ENCODE measurements at places on chromosomes 4 and X. TPM values are rescaled to one million over a fixed set of nuclear protein-coding genes. Genes with fewer than 3 reads are reported as not detected.

GRCh38 chr4:41178372-41179370 is 35.7 kb downstream of the APBB2 start:
- no peaks in the 10 kb centered on the region for H3K4me1 ChIP-seq
- peaks cover 3% of the 10 kb centered on the region for H3K27me3 ChIP-seq
- H3K27ac ChIP-seq: no peak overlapping the region
- H3K36me3 ChIP-seq: no peaks in the 10 kb centered on the region
- DNase-seq: no peak

GRCh38 chrX:78123190-78123589 is 16.3 kb downstream of the TAF9B start:
- H3K36me3 ChIP-seq: peaks cover 55% of the 10 kb centered on the region
- no peak for DNase-seq
- no peaks in the 10 kb centered on the region for H3K27me3 ChIP-seq
- peak overlapping the region; percentile 78 for H3K27ac ChIP-seq
- H3K4me3 ChIP-seq: no peak overlapping the region

GRCh38 chr4:27111627-27112026 is 251.0 kb downstream of the STIM2 start:
- no peak overlapping the region for H3K4me3 ChIP-seq
- DNase-seq: no peak
- no peaks in the 10 kb centered on the region for H3K27me3 ChIP-seq

Gene TMPRSS11E
- total RNA-seq: not detected

All from activated T-helper 1 cell treated with anti-CD3 and anti-CD28 coated beads, Interleukin-12 subunit alpha, Interleukin-12 subunit beta, Interleukin-2, Interleukin-4 antibody, amounts not matched to agents 30 ng/mL and 10 ng/mL and 1 ng/mL, durations not matched to agents 14 hours and 24 hours and 36 hours (primary cell).